ENCODE measurements at places on chromosomes 6 and 20. TPM values are rescaled to one million over a fixed set of nuclear protein-coding genes. Genes with fewer than 3 reads are reported as not detected.

GRCh38 chr20:36479938-36480337, 61.4 kb upstream of the MYL9 start:
- no peak for DNase-seq

SSTR4 gene
- not detected for total RNA-seq

PM20D2 gene
- total RNA-seq, result 7.1 TPM

DNA sequence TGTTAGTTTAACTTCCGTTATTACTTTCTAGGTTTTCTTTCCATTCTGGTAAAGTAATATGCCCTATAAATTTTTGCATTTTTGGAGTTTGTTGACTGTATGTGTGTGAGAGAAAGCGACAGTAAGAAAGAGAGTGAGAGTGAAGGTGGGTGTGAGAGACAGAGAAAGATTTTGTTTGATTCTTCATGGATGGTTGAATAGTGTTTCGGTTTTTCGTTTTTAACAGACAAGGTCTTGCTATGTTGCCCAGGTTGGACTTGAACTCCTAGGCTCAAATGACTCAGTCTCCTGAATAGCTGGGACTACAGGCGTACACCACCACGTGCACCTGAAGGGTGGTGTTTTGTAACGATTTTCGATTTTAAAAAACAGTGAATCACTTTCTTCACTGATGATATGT, 329.1 kb upstream of the RUNX2 start:
- DNase-seq, result no peak

PRRT1 gene
- 0.24 TPM for total RNA-seq

- no peak for DNase-seq
Observed at GRCh38 chr6:71459162-71459561, 170.6 kb downstream of the OGFRL1 start.

DNA sequence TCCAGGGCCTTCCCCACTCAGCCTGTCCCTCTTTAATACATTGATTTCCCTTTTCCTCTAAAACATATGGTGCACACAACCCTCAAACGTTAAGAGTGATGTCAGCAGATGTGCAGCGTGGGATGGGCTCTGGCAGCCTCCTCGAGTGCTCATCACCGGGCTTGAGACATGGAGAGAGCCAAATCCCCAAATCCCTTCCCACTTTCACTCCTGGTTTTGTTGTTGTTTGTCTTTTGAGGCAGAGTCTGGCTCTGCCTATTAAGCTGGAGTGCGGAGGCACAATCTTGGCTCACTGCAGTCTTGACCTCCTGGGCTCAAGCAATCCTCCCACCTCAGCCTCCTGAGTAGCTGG, 5.8 kb upstream of the PLTP start:
- no peak for DNase-seq

GPX6 gene
- not detected for total RNA-seq

CEP250 gene
- 16.1 TPM for total RNA-seq

- no peak for DNase-seq
Observed at GRCh38 chr6:45226081-45226480, 102.0 kb upstream of the RUNX2 start.

- DNase-seq, result no peak
Observed at GRCh38 chr6:21942897-21943296, 349.3 kb downstream of the SOX4 start.

ZNF334 gene
- 1.2 TPM for total RNA-seq

DNA sequence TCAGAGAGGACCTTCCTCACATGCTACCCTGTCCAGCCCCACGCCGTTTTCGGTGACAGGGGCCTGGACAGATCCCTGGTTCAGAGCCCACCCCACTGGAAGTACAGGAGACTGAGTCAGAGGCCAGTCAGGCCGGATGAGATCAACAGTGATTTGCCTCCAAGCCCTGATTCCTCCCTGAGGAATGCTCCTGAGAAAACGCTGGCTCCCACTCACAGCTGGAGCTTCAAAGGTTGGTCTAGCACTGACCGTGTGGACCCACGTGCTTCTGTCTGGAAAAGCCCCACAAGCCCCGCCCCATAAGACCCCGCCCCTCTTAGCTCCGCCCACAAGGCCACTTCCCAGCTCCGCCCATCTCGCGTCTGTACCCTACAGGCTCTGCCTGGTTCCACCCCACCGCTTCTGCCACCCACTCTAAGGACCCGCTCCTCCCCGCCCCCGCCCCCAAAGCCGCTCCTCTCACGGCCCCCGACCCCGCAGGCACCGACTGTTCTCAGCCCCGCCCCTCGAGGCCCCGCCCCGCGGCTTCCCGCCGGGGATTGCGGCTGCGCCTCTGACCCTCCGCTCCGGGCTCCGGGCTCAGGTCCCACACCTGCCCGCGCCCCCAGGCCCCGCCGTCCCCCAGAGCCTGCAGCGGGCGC, 64.9 kb upstream of the BHLHE23 start:
- no peak for DNase-seq

GRCh38 chr6:128161263-128161662, 260.4 kb upstream of the THEMIS start:
- no peak for DNase-seq

ATP9A gene
- total RNA-seq, result 16.7 TPM

DNA sequence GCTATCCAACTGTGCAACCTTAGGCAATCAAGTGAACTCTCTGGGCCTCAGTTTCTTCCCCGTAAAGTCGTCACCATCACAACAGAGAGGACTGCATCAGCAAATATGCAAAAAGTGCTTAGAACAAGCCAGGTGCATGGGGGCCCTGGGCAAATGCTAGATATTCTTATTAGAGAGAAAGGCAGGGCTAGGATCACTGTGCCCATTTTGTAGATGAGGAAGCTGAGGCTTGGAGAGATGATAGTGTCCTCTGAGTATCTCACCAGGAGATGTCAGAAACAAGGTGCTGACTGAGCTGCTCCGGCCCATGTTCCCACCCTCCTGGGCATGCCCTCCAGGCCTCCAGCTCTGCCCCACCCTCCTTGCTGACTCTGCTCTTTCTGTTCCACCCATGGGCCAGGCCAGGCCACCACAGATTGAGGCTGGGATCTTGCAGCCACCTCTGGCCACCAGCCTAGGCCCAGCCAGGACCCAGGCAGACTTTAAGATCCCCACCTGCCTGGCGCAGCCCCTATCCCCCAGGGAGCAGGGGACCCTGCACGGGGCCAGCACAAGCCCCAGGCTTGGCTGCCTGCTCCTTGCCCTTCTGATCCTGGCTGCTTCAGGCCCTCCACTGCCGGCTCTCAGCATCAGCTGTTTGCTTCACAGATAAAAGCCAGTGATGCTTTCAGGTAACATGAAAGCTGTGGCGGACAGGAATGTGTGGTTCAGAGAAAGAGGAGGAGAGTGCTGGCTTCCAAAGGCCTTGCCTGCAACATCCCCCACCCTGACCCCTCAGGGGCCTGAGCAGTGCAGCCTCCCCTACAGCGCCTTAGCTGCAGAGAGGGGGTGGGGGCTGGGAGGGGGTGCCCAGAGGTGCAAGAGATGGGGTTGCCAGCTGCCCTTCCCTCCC, 47.6 kb downstream of the GRM4 start:
- DNase-seq, result no peak

DNA sequence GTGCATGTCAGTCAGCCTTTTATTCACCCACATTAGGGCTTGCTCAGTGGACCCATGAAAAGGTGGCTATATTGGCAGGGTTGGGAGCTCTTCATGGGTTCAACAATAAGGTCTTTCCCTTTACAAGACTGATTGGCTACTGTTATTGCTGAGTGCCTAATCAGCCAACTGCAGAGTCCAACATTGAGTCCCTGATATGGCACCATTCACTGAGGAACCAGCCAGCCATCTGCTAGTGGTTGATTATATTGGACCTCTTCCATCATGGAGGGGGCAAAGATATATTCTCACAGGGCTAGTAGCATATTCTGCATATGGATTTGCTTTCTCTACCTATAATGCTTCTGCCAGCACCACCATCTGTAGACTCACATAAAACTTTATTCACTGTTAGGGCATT, 69.9 kb downstream of the CDKAL1 start:
- DNase-seq, result no peak

DNA sequence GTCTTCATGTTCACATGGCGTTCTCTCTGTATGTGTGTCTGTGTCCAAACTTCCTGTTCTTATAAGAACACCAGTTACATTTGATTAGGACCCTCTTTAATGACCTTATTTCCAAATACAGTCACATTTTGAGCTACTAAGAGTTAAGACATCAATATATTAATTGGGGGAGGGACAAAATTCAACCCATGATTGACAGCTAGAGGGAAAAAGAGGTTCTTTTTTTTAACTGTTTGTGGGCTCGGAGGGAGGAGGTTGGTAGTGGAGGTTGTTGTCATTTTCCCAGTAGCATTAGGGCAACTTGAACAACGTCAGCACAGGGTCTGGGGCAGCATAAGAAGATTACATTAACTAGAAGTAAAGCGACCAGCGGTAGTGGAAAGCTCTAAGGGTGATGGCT, 2.3 kb upstream of the GMDS start:
- DNase-seq, result no peak

DNA sequence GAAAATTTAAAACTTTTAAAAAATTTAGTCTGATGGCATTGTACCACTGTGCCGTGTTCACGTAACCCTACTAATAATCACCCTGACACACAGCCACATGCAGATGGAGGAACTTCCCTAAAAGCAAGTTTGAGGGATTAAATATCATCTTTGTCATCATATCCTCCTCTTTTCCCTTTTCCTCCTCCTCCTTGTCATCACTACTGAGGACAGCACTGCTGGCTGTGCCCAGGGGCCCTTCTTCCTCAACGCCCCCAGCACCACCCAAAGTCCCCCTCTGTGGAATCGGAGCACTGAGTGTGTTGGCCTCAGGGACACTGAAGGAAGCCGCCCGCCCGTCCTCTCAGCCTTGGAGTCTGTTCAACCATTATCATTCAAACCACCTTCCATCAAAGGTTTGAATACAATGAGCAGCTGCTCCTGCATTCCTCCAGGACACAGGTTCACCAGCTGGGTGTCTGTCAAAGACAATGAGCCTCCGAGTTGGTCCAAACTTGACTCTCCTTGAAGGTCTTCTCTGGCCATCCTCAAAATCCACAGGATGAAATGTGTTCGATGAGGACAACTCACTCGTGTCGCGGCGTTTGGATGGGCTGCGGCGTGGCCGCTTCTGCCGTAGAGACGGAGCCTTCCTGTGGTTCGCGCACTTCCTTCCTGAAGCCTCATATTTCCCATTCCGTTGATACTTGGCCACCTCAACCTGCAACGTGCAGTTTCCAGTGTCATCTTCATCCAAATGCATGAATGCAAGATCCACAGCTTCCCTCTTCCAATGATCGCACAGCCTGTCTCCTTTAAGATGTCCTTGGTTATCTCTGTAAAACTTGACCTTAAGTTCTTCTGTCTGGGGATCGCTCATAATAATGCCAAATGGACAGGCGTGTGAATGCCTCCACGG, 23.3 kb downstream of the NQO2 start:
- DNase-seq, result no peak

GRCh38 chr6:127162836-127163235, 44.4 kb downstream of the RSPO3 start:
- no peak for DNase-seq

GRCh38 chr6:110400208-110400607, 15.2 kb downstream of the DDO start:
- no peak for DNase-seq

- no peak for DNase-seq
Observed at GRCh38 chr20:6882561-6883291, 115.2 kb downstream of the BMP2 start.

DNA sequence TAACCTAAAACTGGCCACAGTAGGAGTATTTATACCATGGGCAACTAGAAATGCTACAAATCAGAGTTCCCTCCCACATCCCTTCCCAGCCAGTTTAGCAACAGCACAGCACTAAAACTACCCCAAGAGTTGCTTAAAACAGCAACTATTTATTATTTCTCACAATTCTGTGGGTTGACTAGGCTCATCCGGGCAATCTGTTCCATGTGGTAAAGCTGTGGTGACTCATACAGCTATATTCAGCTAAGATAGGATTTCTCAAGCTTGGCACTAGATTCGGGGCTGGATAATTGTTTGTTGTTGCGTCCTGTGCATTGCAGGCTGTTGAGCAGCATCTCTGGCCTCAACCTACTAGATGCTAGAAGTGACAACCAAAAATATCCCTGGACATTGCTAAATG, 8.6 kb upstream of the HECA start:
- no peak for DNase-seq
